ENCODE measurements at places on chromosomes 5 and 9.

DNA sequence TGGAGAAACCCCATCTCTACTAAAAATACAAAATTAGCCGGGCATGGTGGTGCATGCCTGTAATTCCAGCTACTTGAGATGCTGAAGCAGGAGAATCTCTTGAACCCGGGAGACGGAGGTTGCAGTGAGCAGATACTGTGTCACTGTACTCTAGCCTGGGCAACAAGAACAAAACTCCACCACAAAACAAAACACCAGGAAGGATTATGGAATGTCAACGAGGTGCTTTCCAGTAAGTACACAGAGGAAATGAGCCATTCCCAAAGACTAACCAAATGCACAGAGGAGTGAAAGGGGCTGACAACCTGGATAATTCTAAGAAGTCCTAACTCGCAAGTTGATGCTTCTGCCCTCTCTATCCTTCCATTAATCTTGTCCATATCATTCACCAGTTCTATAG lies 126.1 kb upstream of the RETREG1 start:
- DNase-seq = no peak

DNA sequence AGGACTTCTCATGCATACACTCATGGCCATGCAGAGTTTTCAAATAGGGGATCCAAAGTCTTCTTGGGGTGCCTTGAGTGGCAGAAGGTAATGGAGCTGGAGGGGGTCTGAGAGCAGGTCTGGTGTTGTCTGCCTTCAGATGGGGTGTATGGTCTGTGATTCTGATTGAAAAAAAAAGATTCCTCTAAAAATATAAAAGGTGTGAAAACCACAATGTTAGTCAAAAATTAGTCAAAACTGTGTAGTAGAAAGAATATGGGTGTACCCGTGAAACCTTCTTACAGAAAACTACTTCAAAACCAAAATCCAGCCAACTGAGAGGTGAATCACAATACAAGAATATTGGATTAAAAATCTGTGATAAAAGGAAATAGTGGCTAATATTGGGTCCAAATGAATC lies 20.1 kb downstream of the DOCK2 start:
- DNase-seq = no peak

- DNase-seq = no peak
Measured at GRCh38 chr9:17280350-17281012, 145.6 kb downstream of the CNTLN start.

DNA sequence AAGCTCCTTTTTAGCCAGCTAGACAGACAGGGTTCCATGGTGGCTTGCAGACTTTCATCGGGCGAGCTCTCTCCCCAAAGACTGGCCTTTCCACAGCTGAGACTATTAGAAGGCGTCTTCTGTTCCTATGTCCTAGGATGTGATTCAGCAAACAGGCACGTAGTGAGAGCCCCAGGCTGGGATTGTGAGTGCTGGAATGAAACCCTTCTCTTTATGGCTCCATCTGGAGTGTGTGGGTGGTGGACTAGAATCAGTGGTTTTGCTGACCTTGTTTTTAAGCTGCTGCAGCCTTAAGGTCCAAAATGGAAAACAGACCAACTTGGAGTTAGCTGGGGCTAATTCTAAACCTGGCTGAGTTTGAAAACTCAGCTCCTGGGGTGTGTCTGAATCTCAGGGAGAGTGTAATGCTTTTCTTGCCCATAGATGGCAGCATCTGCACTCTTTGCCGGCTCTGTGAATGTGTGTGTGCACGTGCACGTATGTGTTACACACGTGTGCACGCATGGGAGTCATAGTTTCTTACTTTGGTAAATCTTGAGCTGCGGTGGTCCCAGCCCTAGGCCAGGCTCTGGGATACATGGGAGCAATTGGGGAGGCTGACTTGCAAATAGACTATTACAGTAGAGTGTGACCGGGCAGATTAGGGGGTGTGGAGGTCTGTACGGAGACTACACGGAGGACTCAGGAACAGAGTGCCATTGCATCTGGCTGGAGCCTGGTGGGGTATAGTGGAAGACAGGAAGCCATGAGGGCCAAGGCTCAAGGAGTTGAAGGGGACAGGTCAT lies 10.7 kb downstream of the GSN start:
- no peak for DNase-seq

DNA sequence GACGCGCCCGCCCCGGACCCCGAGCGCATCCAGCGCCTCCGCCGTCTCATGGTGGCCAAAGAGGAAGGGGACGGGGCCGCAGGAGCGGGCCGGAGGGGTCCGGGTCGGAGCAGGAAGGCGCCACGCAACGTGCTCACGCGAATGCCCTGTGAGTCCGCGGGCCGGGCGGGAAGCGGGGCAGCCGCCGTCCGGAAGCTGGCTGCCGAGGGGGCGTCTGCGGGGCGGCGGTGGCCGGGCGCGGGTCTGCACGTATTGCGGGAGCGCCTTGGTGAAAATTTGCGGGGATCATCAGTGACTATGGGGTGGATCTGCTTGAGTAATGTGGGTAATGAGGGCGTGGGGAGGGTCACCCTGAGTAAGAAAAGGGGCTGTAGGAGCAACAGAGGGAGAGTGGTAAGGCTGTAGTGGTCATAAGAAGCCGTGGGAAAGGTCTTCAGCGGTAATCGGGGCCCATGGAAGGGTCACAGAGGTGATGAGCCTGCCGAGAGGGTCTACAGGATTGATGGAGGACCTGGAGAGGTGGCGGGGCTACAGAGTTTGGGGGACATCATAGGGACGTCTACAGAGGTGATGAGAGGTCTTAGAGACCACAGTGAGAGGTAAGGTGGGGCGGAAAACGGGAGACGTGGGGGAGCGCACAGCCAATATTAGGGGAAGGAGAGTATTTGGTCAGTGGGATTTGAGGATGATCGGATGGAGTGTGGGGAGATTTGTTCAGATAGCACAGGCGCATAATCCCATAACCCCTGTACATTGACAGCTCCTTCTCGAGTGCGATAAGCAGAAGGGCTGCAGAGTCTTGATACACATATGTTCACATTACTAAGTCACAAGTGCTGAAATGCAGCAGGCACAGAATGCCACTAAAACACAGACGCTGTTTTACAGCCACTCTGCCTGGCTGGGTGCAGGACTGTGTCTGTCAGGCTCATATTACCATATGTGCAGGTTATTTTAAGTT lies 819 bp downstream of the LSM11 start:
- DNase-seq = no peak

DNA sequence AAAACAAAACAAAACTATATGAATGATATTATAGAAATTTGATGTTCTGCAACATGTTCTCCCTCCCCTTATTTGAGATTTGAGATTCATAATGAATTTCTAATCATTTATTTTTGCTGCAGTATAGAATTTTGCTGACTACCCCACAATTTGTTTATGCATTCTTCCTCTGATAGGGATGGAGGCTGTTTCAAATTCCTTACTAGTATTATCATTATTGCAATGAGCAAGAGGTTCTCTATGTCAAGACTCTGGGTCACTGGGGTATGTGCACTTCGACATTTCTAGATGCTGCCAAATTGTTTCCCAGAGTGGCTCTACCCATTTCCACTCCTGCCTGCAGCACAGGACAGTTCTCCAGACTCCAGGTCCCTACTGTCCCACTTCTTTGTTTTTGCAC lies 54.9 kb upstream of the DAB2IP start:
- DNase-seq = no peak

DNA sequence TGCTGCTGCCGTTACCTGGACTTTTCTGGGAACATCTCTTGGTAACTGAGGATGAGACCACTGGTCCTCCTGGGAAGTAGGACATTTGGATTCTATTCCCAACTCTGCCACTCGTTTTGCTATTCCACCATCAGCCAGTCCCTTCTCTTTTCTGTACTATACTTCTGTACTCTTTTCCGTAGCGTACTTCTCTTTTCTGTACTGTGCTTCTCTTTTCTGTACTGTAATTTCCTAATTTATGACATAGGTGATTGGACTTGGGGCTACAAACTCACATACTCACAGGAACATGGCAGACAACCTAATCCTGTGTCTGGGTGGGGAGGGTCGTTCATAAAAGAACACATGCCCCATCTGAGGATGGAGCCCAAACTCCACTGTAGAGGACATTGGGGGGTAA lies 335.3 kb upstream of the PANK3 start:
- no peak for DNase-seq

DNA sequence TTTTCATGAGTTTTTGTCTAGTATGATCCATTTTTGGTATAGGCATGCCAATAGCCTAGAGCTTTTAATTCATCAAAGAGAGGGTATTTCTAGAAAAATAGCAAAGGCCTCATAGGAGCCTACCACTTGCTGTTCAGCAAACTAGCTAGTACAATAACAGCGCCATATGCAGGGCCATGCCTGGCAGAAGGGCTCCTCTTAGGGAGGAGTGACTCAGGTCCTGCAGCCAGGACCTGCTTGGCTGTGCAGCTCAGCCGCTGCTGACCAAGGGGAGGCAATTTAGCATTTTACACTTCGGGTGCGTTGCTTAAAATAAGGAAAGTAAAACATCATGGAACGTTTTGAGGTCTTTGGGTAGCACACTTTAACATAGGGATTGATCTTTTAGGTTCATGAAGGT lies 100.6 kb downstream of the TRIO start:
- DNase-seq = no peak

DNA sequence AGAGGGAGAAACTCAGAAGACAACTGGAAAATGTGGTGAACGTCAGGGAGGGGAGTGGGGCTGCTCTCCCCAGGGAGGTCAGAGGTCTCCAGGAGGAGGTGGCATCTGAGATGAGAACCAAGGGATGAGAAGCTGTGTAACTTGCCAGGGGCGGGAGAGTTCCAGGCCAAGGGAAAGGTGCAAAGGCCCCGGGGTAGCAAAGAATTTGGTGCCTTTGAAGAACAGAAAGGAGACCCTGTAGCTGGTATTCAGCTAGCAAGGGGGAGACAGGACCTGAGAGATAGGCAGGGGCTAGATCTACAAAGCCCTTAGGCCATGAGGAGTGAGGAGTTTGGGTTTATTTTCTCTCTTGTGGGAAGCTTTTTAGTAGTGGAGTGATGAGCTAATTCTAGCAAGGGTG lies 3.3 kb downstream of the DNM1 start:
- DNase-seq = no peak

GRCh38 chr5:166532456-166533220 lies 1758.8 kb upstream of the WWC1 start:
- no peak for DNase-seq

DNA sequence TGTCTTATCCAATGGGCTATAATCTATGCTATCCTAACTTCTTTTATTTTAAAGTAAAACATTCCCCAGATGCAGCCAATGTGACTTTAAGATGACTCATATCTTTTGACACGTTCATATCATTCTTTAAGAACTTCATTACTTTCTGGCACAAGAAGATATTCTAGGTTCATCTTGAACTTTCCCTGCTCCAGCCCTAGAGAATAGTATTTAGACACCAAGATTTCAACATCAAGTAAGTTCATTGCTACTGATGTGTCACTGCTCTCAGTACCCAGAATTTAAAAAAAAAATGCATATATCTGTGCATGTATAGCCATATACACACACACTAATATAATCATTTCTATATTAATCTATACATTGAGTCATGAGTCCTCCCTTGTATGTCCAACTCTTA lies 175.2 kb downstream of the SAXO1 start:
- no peak for DNase-seq

DNA sequence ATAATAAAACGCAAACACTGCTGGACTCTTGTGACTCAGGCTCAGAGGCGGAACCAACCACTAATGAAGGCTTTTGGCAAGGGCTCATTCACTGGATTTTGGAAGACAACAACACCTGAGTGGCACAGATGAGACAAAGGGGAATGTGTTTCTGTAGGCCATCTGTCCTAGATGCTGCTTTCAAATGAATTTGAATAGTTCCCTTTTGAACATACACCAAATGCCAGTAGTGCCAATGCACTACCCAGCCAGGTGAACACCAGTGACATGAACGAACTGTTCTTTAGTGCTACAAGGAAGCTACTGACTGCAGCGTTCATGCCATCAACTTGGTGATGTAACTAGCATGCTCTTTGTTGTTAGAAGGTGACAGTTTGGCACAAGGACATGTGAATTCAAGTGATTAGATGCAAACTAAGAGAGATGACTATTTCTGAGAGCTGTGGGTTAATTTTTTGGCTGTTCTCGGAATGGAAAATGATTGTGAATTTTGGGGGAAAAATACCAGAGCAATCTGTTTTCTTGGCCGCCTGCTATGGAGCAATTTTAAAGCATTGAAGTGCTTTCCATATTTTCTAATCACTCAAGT lies 173.7 kb downstream of the SLC24A2 start:
- DNase-seq = no peak

DNA sequence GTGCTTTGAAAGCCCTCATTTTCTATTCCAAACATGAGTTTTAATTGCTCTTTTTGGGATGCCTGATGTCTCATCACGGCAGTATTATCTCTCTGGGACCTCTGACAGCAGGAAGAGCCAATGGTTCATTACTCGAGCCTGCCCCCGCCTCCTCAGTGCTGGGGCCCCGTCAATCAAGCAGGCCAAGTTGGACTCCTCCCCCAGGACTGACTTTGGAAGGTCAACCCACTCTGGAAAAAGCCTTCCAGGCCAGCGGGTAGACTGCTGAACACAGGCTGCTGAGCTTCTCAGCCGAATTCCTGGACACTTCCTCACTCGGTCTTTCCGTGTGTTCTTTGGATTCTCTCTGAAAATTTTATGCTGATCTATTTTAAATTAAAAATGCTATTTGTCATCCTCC lies 9.5 kb upstream of the BARHL1 start:
- DNase-seq = no peak

- no peak for DNase-seq
Measured at GRCh38 chr5:102799017-102799416, 43.9 kb downstream of the PAM start.

DNA sequence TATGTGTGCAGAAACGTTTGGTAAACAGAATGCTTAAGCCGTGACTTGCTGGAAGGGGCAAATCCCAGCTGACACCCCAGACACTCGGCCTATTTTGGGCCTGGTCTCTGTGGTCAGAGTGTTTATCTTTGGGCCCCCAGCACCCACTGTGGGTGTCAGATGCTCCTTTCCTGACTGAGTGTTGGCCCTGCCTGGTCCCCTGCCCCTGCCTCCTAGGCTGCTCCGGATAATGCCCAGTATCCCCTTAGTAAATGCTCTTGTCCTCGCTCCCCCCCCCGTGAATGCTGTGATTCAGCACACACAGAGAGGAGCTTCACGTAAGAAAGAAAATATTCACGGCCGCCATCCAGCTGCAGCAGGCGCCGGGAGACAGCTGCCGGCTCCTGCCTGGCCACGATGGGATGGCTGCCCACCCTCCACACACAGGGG lies 11.3 kb upstream of the ANGPTL2 start:
- no peak for DNase-seq

DNA sequence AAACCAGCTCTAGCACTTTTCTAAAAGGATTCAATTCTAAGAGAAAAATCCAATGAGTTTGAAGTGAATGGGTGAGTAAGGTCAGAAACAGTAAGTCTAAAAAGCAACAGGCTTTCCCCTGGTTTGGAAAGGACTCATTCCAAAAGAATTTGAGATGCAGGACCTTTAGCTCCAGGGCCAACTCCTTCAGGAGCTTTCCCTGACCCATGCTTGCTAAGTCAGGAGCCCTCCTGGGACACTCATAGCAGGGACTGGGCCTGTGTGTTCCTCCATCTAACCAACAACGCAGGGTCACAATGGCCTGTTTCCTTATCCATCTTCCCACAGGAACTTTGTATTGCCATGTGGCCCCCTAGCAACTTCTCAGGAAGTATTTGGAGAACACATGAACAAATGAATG lies 198.8 kb downstream of the FRMD3 start:
- no peak for DNase-seq

- DNase-seq = no peak
Measured at GRCh38 chr9:126609191-126609590, 4.5 kb upstream of the LMX1B start.
